Activated naive CD4-positive, alpha-beta T cell treated with anti-CD3 and anti-CD28 coated beads, Interleukin-2, amount 50 U/mL, for 72 hours (primary cell): ENCODE measurements at places on chromosomes 3 and 15. TPM values are rescaled to one million over a fixed set of nuclear protein-coding genes. Genes with fewer than 3 reads are reported as not detected.

Gene MNS1
- 0.47 TPM for total RNA-seq

- DNase-seq = no peak
Observed at GRCh38 chr3:155032918-155033317, 47.2 kb upstream of the MME start.

DNA sequence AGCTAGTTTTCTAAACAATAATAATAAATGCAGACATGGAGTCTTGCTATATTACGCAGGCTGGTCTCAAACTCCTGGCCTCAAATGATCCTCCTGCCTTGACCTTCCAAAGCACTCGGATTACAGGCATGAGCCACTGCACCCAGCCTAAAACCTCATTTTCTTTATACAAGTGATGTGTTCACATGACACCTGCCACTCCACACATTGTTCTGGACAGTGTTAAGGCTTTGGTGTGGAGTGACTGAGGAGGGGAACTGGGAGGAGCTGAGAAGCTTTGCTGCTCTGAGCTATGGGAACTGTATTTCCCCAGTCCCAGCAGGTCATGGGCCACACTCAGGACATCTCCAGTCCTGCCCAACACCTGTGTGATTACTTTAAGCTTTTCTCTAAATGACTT lies 380.0 kb downstream of the LRTM1 start:
- DNase-seq = no peak

GRCh38 chr3:5260992-5261501 lies 73.5 kb downstream of the EDEM1 start:
- DNase-seq = no peak

DNA sequence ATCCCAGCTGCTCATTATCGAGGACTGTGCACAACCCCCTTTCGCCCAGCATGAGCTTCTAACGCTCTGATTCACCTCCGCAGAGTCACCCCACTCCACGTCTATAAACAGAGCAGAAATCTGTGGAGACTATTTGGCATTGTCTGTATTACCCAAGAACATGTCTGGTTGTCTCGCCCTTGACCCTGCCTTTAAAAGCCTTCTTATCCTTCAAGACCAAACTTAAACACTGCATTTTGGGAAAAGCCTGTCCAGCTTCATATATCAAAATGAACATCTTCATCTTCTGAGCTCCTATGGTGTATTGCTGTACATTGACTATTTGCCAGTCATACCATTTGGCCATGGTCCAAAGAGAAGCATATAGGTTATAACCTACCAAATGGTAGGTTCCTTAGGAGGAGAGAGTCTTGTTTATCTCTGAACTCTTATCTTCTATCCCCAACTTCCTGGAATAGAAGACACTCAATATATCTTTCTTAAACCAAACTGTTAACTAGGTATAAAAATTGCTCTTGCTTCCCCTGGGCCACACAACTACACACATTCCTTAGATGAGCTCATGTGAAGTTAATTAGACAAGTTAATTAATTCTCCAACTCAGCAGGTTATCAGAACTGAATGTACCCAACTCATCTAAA lies 90.1 kb downstream of the FBN1 start:
- DNase-seq = no peak

GRCh38 chr3:184239221-184239620 lies 9.5 kb downstream of the ALG3 start:
- no peak for DNase-seq

Gene COL8A1
- total RNA-seq = not detected

- DNase-seq = no peak
Observed at GRCh38 chr15:62057341-62057980, 2.8 kb downstream of the VPS13C start.

Gene THAP10
- total RNA-seq = not detected

Gene PDHB
- 53.0 TPM for total RNA-seq

Gene P2RY14
- 0.68 TPM for total RNA-seq

- no peak for DNase-seq
Observed at GRCh38 chr3:169475576-169475975, 187.9 kb downstream of the MECOM start.

Gene NANOGP8
- not detected for total RNA-seq

- no peak for DNase-seq
Observed at GRCh38 chr3:159945930-159946329, 42.7 kb upstream of the IL12A start.

- DNase-seq = no peak
Observed at GRCh38 chr3:121698901-121699300, 38.2 kb upstream of the HCLS1 start.

Gene TMEM44
- total RNA-seq = 10.7 TPM

GRCh38 chr3:152416808-152417580 lies 148.3 kb downstream of the MBNL1 start:
- DNase-seq = no peak

Gene LOXL1
- total RNA-seq = 0.78 TPM

Gene ABI3BP
- total RNA-seq = 0.32 TPM

DNA sequence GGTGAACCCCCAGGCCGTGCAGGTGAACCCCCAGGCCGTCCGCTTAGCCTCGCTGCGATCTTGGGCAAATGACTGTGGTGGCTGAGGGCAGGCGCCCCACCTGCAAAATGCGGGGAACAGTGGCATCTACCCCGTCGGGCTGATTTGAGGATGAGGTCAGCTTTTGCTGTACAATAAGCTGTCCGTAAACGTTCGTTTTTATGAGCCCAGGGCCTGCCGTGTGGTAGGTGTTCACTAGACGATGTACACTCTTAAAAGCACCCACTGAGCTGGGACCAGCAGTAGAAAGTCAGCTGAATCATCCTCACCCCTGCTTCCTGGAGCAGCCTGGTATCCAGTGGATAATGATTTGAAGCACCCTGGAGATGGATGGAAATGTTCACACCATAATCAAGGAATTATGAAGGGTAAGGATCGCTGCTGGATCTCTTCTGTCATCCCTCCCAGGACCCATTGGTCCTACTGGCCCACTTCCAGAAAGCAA lies 943 bp upstream of the PCSK6 start:
- no peak for DNase-seq

GRCh38 chr3:115224687-115225086 lies 77.6 kb upstream of the ZBTB20 start:
- DNase-seq = no peak

Gene TSC22D2
- 28.8 TPM for total RNA-seq

Gene EIF2A
- total RNA-seq = 158 TPM

DNA sequence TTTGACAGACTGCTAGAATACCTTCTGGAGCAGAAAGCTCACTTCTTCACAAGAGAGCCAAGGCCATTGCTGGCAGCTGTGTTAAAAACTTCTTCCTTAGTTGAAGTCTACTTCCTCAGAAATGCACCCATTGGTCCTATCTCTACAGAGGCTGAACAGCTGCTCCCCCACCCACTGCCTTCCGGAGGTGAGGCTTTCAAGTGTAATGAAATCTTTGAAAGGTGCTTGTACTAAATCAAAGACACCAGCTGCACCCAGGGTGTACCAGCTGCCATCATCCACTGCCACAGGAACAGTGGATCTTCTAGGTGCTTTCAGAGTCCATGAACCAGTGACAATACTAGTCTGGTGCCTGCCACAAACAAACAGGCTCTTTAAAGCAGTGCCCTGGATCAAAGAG lies 26.4 kb upstream of the HERC1 start:
- DNase-seq = peak; percentile 42

Gene KLHL40
- not detected for total RNA-seq

GRCh38 chr3:19248143-19248542 lies 99.8 kb downstream of the KCNH8 start:
- no peak for DNase-seq

Gene SENP8
- 0.36 TPM for total RNA-seq

Gene MESP2
- not detected for total RNA-seq

Gene CLPX
- 66.6 TPM for total RNA-seq

GRCh38 chr3:58157700-58158099 lies 53.1 kb downstream of the DNASE1L3 start:
- no peak for DNase-seq

DNA sequence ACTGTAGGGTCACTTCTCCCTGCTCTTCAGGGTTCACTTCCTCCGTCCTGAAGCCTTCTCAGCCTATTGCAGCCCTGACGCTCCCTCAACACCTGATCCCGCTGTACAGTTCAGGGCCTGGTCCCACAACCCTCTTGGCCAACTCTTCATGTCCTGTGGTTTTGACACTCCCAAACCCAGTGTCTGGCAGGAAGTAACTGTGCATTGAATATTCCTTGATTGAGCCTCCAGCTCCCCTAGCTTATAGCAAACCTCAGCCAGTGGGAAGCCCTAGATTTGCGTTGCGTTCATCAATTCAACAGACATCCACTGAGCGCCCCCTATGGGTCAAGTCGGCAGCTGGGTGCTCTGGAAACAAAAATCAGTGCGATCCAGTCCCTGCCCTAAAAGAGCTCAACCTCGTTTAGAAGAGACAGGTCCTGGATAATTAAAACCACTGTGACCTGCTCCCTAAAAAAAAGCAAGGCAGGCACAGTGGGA lies 13.5 kb downstream of the UBAP1L start:
- peak; percentile 40 for DNase-seq

DNA sequence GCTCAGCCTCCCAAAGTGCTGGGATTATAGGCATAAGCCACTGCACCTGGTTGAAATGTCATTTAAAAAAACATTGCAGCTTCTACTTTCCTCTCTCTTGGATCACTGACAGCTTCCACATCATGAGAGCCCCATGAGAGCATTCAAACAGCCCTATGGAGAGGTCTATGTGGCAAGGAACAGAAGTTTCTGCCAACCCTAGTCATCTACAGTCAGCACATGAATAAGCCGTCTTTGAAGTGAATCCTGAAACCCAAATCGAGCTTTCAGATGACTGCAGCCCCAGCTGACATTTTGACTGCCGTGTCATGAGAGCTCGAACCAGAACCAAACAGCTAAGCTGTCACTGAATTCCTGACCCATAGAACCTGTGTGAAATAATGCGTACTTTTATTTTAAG lies 39.8 kb downstream of the CD200R1L start:
- no peak for DNase-seq

- DNase-seq = no peak
Observed at GRCh38 chr3:192929146-192929545, 11.5 kb upstream of the MB21D2 start.

Gene CCR1
- not detected for total RNA-seq

Gene SEMA7A
- 53.6 TPM for total RNA-seq

GRCh38 chr3:194379651-194380050 lies 10.1 kb upstream of the LRRC15 start:
- no peak for DNase-seq

DNA sequence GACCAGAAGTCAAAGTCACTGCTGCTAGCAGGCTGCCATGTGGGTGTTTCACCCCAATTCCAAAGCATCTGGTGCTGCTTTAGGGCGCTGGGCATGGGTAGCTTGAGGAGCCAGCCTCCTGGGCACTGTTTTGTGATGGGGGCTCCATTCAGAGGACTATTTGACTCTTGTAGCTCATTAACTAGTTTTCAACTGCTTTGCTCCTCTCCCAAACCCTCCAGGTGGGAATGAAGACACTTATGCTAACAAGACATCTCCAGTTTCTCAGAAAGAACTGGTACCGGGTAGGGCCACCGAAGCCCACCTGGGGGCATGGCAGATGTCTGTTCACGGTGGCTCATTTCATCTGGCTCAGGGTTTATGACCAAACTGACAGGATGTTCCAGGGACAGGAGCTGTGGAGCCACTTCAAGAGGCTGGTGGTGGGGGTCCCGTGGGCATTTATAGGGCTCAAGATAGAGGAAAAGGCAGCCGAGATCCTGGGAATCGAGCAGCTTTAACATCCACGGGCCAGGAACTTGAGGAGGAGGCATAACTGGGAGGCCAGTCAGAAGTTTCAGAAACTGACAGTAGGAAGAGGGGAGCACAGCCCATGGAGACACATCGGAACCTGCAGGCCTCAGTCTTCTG lies 17.7 kb downstream of the AMOTL2 start:
- DNase-seq = no peak

- no peak for DNase-seq
Observed at GRCh38 chr3:68206524-68207117, 552.2 kb upstream of the SUCLG2 start.

GRCh38 chr3:8869613-8870012 lies 93.7 kb downstream of the RAD18 start:
- no peak for DNase-seq

DNA sequence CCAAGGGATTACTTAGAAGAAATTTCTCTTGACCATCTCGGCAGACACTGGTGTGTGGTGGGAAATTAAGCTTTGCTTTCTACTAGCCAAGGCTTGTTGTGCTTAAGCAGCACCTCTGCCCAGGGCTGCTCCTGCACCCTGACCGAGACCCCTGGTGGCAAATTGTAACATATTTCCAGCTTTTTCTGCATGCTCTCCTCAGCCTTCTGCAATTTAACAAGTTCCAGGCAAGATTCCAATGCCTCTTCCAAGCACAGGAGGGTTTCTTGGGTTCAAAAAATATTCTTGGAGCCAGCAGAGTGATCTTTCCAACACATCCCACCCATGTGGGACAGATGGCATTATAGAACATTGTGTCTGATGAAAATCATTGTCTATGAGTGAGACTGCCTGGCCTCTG lies 210.5 kb downstream of the CLSTN2 start:
- no peak for DNase-seq

- DNase-seq = no peak
Observed at GRCh38 chr3:144466114-144466513, 494.5 kb downstream of the DIPK2A start.

- no peak for DNase-seq
Observed at GRCh38 chr15:36468746-36469145, 110.7 kb upstream of the CDIN1 start.

Gene LDHAL6B
- not detected for total RNA-seq

GRCh38 chr3:49812916-49813496 lies 747 bp downstream of the UBA7 start:
- no peak for DNase-seq

Gene P2RY13
- total RNA-seq = not detected

GRCh38 chr15:43420435-43420834 lies 49.5 kb downstream of the TUBGCP4 start:
- no peak for DNase-seq
